ENCODE measurements at places on chromosomes 16 and 17. TPM values are rescaled to one million over a fixed set of nuclear protein-coding genes. Genes with fewer than 3 reads are reported as not detected.

- no peak for DNase-seq
Observed at GRCh38 chr17:3924512-3925350, 8.5 kb upstream of the P2RX1 start.

DNA sequence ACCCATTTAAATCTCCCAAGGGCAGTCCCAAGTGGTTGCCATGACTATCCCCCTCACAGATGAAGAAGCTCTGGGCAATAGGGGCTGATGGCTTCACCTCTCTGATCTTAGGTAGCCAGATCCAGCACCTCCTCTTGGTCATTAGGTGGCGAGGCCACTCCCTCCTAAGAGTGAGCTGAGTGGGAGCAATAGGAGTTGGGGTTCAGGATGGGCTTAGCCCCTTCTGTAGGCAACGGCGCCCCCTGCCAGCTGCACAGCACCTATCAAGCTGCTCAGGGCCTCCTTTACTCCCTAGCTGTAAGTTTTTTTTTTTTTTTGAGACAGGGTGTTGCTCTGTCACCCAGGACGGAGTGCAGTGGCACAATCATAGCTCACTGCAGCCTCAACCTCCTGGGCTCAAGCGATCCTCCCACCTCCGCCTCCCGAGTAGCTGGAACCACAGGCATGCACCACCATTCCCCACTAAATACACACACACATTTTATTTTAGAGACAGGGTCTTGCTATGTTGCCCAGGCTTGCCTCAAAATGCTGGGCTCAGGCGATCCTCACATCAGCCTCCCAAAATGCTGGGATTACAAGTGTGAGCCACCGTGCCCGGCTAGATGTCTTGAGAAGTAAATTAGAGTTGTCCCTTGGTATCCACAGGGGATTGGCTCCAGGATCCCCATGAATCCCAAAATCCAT lies 3.5 kb upstream of the RRAD start:
- DNase-seq: no peak

DNA sequence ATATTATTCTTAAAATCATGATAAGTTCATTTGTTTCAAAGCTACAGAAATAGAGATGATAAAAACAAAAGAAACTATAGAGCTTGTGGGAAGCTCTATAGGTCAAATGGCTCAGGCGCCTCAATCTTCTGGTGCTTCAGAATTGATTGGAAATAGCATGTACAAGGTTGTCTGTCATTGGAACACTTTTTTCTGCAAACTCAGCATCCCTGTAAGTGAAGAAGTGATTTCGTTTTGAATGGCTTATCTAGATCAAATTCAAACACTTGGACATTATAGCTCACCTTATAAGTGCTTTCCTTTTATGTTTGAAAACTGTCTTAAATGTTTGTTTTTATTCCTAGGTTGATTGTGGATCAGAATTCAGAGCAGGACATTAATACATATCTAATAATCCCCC lies 103.7 kb downstream of the SKAP1 start:
- DNase-seq: no peak

GRCh38 chr17:59260722-59261121 lies 40.4 kb downstream of the GDPD1 start:
- DNase-seq: no peak

GRCh38 chr17:13350466-13350865 lies 251.3 kb downstream of the HS3ST3A1 start:
- DNase-seq: no peak

GRCh38 chr16:56355221-56355620 lies 70.1 kb downstream of the AMFR start:
- DNase-seq: no peak

DNA sequence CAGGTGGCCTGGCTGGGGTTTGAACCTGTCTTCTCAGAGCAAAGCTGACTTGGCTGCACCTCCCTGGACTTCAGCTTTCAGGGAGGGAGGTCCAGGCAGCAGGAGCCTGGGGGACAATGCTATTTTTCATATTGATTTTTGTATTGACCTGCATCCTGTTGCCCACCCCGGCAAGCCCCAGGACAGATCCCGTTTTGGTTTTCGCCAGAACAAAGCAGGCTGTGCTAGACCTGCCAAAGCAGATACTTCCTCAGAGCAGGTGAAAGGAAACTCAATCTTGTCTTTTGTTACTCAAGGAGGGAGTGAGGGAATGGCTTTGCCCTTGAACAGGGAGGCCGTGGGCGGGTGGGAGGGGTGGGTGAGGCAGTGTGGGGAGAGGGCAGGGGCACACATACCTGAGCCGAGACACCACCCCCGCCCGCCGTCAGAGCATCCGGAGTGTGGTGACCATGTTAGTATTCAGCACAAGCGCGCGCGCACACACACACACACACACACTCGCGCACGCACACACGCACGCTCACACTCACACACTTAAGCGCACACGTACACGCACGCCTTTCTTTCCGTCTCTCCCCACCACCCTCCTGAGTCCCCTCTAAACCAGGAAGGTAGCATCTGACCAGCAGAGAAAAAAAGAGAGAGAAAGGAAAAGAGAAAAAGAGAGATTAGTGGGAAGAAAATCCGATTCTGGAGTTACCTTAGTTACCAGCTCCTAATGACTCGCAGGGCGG lies 59.5 kb downstream of the RAI1 start:
- DNase-seq: no peak

- no peak for DNase-seq
Observed at GRCh38 chr16:56370185-56370874, 55.0 kb downstream of the AMFR start.

DNA sequence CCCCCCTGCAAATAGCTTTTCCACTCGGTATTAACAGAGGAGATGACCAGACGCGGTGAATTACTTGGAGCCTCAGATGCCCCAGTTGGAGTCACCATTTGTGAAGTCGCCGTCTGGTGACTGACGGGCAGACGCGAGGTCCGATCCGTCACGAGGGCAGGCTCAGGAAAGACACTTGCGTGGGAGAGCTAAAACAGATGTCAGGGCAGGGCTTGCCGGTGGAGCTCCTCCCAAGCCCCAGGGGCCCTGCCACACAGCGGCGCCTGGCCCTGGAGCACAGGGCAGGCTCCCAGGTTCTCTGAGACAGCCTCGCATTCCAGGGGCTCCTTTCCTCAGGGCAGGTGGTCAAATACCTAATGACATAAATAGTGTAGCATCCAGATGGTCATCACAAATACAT lies 348.3 kb downstream of the C16orf95 start:
- no peak for DNase-seq

Gene HSD3B7
- polyA plus RNA-seq: 10.6 TPM

Gene GPR139
- not detected for polyA plus RNA-seq

Gene CSHL1
- not detected for polyA plus RNA-seq

Gene CHRNE
- 1.6 TPM for polyA plus RNA-seq

All from left renal pelvis (tissue), 4 donors.